Stimulated activated CD4-positive, alpha-beta T cell treated with anti-CD3 and anti-CD28 coated beads, Interleukin-1b, Interleukin-23, amount 100 ng/mL, for 1 hour (primary cell): ENCODE measurements at places on chromosomes 4 and X.

DNA sequence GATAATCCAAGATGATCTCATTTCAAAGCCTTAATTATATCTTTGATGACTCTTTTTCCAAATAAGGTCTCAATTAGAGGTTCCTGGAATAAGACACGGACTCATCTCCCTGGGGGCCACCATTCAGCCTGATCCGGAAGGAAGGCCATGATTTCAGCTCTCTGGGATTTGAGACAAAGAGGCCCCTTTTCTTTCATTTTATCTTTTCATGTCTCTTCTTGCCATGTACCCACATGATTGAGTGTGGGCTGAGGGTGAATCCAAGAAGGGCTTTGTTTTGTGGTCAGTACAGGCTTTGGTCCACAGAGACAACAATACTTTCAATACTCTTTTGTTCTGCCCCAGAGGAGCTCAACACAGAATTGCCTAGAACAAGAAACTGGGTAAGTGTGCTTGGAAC, 261.2 kb downstream of the TRIML1 start:
- no peak for DNase-seq

GRCh38 chr4:87309625-87310024, 13.1 kb downstream of the HSD17B13 start:
- no peak for DNase-seq

- no peak for DNase-seq
These were observed 2189.6 kb downstream of the PCDH7 start for GRCh38 chr4:32909736-32910135.

- no peak for DNase-seq
These were observed 110.6 kb downstream of the SH3KBP1 start for GRCh38 chrX:19776753-19777152.

DNA sequence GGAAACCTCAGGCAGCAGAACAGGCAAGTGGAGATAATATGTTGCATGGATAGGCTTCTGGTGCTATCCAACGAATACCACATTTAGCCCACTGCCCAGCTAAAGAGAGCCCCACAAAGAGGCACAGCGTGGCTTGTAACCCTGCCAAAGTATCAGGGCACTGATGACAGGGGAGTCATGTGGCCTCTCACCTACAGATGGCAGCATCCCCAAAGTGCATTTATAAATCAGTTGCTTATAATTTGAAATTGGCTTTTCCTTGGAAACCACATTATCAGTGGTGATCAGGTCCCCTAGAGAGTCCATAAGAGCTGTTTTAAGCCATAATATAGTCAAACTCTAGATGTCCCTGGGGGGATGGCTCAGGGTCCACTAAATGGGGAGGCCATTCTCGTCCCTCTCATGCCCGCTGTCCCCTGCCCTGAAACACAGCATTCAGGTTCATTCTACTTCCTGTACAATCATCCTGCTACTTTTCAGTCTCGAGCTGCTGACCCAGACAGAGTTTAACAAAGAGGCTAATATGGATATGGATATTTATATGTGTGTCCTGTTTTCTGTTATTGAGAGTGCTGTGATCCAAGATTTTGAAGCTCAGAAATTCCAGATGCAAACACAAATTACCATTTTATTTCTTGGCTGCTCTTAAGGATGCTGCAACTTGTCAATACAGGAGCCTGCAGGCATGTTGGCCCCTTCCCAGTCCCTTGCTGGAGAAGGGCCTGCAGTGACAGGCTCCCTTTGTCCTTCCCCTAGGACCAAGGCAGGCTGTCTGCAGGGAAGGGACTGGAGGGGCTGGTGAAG, 28.5 kb downstream of the SRPX start:
- DNase-seq = no peak

GRCh38 chr4:186190581-186191199, 677 bp upstream of the CYP4V2 start:
- no peak for DNase-seq

DNA sequence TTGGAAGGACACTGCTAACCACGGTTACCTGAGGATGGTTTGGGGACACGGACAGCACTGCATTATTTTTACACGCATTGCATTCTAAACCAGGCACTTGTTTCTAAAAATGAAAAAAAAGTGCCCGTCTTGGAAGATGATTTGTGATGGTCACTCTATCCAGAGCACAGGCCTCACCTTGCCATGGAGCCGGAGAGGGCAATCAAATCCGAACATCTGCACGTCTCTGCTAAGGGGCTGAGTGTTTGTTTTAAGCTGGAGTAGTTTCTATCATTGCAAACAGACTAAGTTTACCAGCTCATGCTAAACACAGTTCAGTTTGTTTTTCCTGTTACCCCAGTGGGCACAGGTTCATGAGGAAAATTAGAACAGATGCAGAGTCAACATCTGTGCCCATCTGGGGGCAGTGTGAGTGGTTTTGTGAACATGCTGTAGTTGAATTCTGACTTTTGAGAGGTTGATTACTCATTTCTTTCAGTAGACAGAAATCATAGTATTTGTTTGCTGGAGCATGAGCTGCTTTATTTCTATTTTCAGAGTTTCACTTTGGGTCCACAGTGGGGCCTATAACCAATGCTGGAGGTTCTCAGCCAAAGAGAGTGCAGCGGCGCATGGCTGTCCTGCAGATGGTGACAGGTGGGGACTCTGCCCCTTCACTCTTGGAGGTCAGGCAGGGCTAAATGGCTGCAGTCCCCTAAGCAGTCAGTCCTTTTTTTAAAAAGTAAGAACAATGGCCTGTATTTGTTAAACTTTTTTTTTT, 65.4 kb upstream of the ENPP6 start:
- DNase-seq = no peak

DNA sequence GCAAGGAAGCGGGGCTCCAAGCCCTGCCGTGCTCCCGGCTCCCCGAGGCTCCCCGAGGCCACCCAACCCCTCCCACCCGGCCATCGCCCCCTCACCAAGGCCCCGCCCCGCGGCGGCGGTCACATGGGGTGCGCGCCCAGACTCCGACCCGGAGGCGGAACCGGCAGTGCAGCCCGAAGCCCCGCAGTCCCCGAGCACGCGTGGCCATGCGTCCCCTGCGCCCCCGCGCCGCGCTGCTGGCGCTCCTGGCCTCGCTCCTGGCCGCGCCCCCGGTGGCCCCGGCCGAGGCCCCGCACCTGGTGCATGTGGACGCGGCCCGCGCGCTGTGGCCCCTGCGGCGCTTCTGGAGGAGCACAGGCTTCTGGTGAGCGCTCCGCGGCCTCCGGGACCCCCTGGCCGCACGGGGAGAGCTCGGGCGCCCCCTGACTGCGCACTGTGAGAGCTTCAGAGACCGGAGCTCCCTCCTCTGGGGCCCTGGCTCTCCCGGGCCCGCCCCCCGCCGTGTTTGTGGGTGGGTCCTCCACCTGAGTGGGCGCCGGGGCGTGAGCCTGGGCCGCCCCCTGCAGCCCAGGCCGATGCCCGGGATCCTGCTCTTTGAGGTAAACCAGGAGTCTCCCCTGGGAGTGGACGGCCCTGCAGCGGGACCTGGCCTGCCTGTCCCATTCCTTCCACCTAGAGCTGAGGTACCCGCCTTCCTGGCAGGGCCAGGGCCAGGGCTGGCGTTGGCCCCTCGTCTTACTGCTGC, at the start of gene IDUA:
TSS of gene IDUA (plus strand) at position 166 of the 745 bp plus-strand sequence. CDS start at position 207, 41 bp downstream.
- DNase-seq = peak; percentile 70

DNA sequence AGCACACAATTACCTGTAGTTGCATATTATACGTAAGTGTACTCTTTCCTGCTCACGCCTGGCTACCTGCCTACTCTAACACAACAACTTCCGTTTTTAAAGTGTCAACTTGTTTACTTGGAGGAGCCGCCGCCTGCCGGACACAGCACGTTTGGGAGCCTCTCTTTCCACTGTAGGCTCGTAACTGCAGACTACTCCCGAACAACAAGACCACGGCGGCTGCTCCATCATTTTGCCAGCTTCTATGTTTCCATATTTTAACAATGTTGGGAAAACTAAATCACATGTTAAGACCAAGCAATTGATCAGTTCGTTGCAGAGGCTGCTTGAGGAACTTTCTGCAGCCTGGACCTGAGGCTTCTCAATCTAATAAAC, 841 bp downstream of the MTNR1A start:
- no peak for DNase-seq

- no peak for DNase-seq
These were observed 91.7 kb downstream of the BLTP1 start for GRCh38 chr4:122243785-122244184.

- no peak for DNase-seq
These were observed 26.7 kb downstream of the DYNLT3 start for GRCh38 chrX:37820646-37821045.

DNA sequence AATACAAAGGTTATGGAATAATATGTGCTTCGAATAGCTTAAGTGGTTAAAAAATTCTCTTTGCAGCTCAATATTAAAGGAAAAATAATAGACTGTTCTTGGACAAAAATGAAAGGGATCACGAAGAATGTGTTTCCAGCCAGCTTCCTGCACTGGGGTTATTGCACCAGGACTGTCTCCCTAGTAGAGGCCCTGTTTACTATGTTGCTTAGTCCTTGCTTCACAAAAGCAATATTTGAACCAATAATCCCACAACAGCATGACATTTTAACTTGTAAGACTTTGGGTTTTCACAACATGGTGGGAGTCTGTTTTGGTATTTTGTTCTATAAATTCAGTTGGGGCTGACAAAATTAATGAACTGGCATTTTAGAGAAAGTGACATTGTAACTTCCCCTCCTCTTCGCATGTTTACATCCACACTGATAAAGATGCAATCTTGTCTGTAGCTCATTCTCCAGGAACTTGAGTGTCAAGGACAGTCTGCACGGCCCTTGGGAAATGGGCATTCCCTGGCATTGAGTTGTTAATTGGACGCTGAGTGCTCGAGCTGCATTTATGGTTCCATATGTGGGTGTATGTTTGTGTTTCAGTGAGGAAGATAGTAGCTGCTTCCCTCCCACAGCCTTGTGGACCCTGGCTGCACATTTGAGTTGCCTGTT, 39.0 kb downstream of the SHROOM2 start:
- DNase-seq = no peak

DNA sequence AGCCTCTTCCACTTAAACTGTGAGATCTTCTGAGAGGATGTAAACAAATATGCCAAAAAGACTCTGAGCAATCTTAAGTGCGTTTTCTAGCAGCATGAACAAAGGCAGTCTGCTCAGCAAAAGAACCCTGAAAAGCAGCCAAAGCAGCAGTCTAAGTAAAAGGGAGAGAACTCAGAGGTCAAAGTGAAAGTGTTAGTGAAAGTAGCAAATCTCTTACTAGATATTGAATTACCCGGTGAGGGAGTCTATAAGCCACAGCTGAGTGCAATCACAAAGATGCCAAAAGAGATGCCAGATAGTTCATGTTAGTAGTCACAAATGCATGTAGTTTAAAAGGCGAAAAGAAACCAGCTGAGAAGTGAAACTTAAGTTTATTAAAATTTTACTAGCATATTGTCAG, 7.9 kb upstream of the GNRHR start:
- no peak for DNase-seq

DNA sequence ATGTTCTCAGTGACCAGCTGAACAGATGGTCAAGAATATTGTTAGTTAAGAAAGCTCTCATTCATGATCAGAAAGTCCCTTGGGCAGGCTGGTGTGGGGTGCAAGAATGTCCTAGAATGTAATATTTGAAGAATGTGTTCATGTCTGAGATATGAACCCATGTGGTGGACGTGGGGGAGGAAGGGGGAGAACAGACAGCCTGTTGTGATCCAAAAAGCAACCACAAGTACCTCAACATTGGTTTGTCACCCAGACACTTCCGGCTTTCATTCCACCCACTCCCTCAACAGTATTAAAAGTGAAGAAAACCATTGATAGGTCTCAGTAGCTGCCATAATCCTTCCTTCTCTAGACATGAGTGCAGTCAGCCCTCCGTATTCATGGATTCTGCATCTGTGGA, 82.2 kb downstream of the MAML3 start:
- DNase-seq = no peak

- DNase-seq = no peak
These were observed 101.5 kb downstream of the AKAP4 start for GRCh38 chrX:50099331-50099730.

GRCh38 chr4:154529728-154530519, 20.3 kb downstream of the PLRG1 start:
- no peak for DNase-seq

GRCh38 chrX:2596555-2597255, 94.4 kb upstream of the CD99 start:
- DNase-seq = no peak

GRCh38 chrX:138704596-138704995, 6.9 kb downstream of the FGF13 start:
- no peak for DNase-seq

DNA sequence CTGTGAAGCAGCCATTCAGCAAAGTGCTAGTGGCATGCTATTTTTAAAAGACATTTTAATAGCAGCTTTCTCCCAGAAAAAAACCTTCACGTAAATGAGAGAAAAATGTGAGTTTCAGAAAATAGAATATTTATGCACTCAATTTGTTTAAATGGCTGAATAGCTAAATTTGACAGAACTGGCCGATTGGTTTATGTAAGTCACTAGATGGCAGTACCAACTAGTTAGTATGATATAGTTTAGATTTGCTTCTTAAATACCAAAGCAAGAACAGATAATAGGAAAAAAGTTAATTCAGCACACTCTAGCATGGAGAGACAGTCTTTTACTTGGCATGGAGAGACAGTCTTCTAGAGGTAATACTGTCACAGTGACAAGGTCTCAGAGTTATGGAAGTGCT, 250.1 kb downstream of the SNCA start:
- no peak for DNase-seq

GRCh38 chrX:13646154-13646549, 6.8 kb upstream of the TCEANC start:
- no peak for DNase-seq
